ENCODE measurements at places on chromosomes 3 and 15.

DNA sequence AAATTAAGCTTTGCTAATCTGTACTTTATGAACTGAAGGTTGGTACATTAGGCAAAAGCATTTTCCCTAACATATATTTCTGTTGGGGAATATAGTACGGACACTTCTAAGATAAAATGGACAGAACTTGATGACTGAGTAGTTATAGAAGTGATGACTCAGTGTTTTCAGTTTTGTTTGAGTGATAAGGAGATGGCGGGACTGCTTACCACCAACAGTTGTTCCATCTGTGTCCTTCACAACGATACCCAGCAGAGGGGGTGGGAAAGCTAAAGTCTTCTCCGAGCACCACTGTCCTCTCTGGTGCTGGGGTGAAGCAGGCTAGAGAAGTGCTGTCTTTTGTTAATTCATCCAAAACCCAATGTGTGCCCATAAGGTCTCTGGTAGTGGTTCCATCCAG, 195.8 kb downstream of the CD47 start:
- no peak for DNase-seq

DNA sequence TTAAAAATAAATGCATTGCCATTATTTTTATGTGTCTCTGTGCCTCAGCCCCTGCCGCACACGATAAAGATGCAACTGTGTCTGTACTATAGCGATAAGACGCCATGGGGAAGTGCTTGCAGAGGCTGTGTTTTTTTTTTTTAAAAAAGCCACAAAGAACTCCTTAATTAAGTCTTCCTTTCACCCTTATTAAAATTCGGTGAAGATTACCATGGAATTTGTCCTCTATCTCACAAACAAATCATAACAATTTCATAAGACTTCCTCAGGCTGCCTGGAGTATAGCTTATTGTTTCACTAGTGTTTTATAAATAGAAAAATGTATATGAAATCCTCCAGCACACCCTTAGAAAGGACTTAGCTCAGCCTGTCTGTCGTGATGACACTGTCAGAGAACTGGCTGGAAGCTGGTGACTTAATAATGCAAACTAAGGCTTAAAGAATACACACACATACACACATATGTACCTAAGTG, 374.8 kb upstream of the SLCO3A1 start:
- no peak for DNase-seq

GRCh38 chr3:38453075-38453912, at the start of gene ACVR2B:
TSS of gene ACVR2B (plus strand) at chr3:38453890. CDS start at chr3:38454323, 433 bp downstream.
- DNase-seq: peak; percentile 35

DNA sequence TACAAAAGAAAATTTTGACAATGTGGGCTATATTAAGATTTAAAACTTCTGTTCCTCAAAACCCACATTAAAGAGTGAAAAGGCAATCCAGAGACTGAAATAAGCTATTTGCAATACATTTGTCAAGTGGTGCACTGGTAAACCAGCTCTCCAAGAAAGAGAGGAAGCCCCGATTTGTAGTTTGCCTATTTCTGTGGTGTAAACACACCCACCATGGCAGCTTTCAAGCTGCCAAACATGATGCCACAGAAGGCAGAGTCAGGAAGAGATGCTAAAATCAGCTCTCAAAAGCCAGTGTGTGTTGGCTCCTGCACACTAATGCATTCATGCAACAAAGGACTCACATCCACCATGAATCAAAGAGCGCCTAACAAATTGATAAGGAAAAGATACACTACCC, 17.5 kb downstream of the RFTN1 start:
- no peak for DNase-seq

- no peak for DNase-seq
Measured at GRCh38 chr3:57972531-57973111, 35.6 kb upstream of the FLNB start.

DNA sequence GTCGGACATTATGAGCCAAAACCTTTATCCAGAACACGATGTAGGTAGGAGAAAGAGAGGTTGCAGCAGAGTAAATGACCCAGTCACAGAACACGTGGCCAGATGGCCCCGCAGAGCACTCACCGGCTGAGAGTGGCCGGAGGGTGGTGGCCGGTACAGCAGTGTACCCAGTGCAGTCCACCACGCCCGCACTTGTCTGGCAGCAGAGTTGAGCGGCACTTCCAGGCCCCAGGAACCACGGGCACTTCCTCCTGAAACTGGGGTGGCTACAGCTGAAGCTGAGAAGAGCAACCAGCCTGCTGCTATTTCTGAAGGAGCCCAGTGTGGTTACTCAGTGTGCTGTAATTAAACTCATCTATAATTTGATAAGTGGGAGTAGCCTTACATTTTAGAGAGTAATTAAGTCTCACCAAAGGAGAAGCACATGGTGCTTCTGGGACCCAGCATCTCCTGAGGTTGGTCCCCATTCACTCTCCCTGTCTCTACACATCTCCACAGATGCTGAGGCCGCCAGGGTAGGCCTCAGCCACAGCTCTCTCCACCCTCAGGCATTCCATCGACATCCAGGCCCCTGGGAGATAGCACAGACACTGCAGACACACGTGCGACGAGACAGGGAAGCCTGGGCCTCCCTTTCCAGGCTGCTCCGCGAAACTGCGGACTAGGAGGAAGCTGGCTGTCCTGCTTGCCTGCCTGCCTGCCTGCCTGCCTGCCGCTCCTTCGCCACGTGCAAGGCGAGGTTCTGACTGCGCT, 49.8 kb downstream of the BDH1 start:
- DNase-seq: no peak

DNA sequence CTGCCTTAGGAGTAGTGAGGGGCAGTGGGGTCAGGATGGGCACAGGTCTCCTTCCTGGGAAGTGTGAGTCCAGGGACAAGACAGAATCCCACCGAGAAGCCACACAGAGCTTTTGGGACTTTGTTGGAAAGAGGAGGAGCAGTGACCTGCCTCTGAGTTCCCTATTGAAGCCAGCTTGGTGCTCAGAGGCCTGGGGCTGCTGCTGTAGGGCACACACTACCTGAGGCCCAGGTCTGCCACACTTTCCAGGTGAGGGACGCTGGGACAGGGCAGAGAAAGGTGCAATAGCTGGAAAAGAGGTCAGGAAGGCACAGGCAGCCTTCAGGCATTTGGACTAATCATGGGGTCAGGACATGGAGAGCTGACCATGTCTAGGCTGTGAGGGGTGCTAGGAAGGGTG, 67.7 kb downstream of the SCN5A start:
- DNase-seq: no peak

DNA sequence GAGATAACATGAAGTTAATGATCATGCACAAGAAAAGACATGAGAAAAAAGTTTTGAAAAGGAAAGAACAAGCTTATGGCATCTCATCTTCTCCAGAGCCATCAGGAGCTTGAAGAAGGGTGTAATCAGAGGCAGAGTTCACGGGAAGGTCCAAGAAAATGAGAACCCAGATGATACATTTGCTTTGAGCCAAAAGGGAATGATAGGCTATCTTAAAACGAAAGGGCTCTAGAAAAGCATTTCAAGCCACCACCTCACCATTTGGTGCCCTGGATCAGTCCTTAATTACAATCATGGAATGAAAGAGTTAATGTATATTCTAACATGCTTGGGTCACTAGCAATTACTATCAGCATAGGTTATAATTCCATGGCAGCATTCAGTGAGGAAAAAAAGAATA, 781.8 kb downstream of the ROBO1 start:
- no peak for DNase-seq

DNA sequence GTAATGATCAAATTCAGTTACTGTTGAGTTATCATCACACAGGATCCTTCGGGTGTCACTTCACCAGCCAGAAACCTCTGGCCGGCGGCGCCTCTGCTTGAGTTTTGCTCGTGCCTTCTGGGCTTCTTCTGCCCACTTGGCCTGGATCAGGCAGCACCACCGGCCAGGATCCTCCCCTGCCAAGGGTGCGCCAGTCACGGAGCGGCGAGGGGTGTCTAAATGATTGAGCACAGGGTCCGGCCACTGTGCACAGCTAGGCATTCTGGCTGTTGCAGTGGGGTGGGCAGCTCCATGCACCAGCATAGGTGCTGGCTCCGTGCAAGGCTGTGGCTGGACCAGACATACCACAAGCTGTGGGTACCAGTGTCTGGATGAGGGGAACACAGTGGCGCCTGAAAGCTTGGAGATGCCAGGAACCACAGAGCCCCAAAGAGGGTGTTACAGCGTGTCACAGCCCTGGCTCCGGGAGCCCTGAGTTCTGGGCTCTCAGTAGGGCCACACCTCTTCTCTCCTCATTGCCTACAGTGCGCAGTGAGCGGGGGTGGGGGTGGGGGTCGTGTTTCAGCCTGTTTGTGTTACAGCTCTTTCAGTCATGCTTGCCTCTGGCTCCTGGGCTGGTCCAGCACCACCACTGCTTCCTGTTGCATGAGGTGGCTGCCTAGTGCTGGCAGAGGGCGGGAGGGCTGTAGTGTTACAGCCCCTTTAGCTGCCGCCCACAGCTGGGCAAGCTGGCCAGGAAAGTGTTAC, 169.4 kb downstream of the FNDC3B start:
- DNase-seq: no peak

DNA sequence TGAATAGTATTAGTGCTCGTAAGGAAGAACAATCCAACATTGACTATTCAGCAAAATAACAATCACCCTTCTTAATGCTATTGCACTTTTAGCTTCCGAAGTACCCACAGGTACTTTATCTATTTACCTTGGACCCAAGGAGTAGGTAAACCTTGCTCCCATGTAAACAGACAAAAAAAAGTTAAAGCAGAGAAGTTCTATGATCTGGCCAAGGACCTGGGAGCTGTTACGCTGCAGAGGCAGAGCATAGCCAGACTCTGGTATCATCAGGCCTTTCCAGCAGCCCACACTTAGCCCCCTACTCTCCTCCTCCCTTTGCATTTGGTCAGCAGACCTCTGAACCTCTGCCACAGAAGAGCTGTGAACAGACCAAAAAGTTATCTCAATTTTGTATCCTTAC, 130.3 kb upstream of the TPM1 start:
- no peak for DNase-seq

- no peak for DNase-seq
Measured at GRCh38 chr3:62662677-62663076, 212.5 kb downstream of the CADPS start.
